NCI-H1436 (cell line): ENCODE measurements at places on chromosomes 6 and 20.

DNA sequence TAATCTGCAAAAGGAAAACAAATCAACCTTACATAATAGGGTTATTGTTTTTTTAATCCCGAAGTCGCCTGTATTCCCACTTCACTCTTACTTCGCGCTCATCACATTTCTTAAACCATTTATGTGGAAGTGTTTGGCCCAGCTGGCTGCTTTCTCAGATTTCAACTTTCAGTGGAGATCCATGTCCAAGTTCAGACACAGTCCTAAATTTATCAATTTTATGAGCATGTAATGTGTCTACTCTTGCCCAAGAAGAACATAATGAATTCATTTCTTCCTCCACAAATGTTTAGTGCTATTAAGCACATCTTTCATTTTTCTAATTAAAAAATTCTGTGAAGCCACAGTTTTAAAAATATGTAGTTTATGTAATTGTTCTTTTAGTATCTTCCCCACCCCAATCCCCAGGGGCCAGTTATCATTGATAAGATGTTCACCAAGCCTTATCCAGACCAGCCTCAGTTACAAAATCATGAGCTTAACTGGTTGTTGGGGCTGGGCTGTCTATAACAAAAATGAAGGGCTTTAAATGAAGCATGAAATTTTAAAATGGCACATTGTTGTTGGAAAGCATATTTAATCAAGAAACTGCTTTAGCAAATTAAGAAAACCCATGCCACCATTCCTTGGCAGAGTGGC lies 151.7 kb downstream of the UST start:
- DNase-seq: no peak

DNA sequence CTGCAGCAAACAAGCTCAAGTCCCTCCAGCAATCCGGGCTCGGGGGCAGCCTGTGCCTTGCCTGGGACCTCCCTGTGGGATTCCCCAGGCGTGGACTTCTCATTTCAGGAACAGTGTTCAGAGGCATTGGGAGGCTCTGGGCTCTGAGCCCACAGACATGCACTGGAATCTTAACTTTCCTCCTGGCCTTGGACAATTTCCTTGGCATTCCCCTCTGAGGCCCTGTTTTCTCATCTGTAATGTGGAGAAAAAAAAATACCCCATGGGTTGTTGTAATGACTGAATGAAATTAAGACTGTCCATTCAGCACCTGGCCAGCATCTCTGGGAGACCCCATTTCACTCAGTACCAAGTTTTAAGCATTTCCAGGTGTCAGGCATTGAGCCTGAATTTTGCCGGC lies 17.6 kb downstream of the BPIFB4 start:
- no peak for DNase-seq

DNA sequence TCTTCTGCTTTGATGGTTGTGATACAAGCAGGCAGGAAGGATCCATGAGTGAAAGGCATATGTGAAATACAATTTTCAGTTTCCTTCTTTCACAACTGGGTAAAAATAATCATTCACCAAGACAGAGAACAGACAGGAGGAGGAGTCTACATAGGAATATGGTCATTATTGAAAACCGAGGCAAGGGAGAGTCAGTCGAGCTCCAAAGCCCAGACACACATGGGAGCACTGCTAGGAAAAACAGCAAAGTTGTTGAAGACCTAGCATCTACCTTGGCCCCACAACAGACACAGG lies 260.6 kb downstream of the ERMARD start:
- DNase-seq: no peak

- no peak for DNase-seq
Measured at GRCh38 chr6:16684896-16685554, 76.2 kb downstream of the ATXN1 start.

- DNase-seq: no peak
Measured at GRCh38 chr6:26501482-26501986, 1.4 kb downstream of the BTN1A1 start.

DNA sequence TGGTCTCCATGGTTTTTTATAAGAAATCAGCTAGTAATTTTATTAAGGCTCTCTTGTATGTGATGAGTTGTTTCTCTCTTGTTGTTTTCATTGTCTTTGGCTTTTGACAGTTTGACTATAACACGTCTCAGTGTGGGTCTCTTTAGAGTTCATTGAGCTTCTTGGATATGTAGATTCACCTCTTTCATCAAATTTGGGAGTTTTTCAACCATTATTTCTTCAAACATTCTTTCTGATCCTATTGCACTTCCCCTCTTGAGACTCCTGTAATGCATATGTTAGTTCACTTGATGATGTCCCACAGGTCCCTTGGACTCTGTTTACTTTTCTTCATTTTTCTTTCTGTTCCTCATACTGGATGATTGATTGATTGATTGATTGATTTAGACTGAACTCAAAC lies 7.0 kb upstream of the BAG2 start:
- no peak for DNase-seq

DNA sequence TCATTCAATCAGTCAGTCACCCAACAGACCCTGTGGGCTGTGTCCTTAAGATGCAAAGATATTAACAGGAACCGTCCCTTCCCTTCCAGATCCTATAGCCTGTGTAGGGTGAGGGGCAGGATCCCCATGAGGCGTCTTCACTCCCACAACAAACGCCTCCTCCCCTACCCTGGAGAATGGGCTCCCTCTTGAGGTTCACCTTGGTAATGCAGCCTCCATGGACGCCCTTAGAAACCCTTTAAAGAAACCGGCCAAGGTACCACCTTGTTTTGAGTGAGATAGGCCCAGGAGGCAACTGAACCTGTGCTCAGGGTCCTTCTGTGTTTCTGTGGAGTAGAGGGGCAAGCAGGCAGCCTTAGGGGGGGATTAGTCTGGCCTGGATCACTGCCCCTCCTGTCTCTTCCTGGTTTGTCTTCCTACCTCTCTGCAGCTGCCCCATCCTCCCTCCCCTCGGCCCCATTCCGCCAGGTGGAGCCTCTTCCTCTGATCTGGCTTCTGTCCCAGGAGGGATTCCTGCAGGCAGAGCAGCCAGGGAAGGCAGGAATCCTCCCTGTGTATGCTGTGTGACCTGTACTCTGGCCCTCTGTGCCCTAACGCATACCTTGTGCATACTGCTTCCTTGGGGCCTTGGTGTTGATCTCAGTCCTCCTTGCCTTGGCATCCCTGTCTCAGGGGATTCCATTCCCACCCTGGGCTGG lies 6.6 kb upstream of the GUCA1A start:
- peak; percentile 69 for DNase-seq

DNA sequence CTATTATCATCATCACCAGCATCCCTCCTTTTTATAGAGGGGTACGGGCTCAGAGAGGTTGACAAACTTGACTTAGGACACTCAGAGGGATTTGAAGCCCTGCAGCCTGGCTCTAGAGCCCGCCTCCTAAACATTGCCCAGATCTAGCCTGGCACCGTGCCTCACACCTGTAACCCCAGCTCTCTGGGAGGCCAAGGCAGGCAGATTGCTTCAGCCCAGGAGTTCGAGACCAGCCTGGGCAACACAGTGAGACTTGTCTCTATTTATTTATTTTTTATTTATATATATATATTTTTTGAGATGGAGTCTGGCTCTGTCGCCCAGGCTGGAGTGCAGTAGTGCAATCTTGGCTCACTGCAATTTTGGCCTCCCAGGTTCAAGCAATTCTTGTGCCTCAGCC lies 6.3 kb upstream of the CSE1L start:
- no peak for DNase-seq

DNA sequence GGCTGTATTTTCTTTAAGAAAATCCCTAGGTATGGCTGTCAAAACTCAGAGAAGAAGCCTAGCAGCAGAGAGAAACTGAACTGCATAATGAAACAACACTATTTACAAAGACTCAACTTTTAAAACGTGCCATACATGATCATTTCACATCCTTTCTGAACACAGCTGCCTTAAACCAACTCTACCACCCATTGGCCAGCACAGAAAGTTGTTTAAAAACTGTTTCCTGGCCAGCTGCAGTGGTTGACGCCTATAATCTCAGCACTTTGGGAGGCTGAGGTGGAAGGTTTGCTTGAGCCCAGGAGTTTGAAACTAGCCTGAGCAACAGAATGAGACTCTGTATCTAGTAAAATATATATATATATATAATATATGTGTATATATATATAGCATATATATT lies 336.4 kb upstream of the SOX4 start:
- no peak for DNase-seq

- no peak for DNase-seq
Measured at GRCh38 chr6:165571721-165572132, 91.3 kb downstream of the PDE10A start.

DNA sequence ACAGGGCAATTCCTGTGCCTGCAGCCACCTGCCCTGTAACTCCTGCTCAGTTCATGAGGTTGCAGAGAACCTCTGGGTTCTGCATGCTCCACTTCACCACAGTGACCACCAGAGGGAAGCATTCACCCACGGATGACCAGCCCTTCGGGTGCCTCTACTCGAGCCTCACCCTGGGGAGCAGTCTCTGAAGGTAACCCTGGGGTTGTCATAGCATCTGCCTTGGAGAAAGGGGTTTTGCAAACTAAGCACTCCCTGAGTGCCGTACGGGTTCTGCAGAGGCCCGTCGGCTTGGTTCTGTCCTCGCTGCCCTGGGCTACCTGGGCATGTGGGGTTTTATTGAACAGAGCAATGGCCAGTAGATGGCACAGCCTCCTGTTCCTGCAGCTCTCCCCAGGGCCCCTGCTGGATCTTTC lies 10.2 kb upstream of the CST5 start:
- DNase-seq: peak; percentile 11

DNA sequence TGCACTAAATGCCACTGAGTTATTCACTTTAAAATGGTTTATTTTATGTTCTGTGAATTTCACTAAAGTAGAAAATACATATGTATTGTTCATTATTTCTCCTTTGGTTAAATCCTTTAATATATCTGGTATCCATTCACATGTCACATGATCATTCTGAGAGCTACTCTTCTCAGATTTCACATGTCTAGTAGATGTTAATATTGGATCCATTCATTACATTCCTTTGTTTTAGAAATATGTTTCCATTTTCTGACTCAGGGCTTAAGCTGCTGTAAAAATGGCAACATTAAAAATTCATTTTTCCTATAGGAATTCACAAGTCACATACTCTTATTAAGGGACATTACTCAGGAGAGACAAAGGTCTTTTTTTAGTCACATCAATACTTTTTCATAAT lies 205.4 kb downstream of the ZFAND3 start:
- no peak for DNase-seq

GRCh38 chr20:41701588-41702348 lies 83.6 kb upstream of the CHD6 start:
- DNase-seq: no peak

DNA sequence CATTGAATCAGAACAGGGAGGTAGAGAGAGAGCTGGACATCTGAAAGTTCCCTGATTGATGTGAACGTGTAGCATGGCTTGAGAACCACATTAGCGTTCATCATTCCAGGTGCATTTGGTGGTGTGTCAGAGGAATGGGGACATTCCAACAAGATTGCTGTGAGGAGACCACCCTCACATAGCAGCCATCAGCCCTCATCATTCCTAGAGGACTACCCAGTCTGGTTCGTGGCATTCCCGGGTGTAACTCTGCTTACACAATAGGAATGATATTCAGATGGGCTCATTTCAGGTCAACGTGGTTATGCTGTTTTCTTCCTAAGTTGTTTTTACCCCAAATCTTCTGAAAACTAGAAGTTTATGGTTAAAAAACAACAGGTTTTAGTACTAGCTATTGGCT lies 62.2 kb upstream of the KLHL31 start:
- DNase-seq: no peak

GRCh38 chr6:56922645-56923044 lies 32.3 kb upstream of the BEND6 start:
- DNase-seq: no peak

GRCh38 chr6:3616565-3617176 lies 134.8 kb downstream of the PXDC1 start:
- DNase-seq: no peak

DNA sequence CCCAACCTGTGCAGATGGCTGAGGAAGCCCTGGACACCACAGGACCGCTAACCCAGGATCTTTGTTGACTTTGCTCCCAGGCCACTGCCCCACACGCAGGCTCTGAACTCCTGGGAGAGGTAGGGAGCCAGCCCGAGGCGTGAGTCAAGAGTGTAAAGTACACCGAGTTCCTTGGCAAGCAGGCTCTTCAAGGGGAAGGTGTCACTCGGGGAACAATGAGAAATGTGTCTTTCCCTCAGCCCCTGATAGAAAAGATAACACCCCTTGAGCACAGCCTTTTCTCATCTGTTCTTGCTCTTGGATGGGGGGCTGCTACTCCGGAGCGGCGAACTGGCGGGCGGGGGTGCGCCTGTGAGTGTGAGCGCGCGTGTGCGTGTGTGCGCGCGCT lies 472 bp upstream of the EDN3 start:
- DNase-seq: no peak

DNA sequence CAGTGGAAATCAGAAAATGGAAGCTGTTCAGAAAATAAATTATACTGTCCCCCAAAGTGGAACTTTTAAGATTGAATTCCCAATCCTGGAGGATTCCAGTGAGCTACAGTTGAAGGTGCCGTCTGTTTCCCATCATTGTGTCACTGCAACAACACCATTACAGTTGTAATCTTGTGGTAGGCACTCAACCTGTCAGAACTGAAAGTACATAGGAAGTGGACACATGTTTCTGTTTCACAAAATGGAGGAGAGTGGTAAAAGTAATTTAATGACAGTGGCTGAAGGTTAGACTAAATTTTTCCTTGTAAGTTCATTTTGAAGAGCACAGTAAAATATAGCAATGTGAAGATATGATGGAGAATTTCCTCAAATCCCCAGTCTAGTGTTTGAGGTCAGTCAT lies 70.0 kb downstream of the CD109 start:
- DNase-seq: no peak

DNA sequence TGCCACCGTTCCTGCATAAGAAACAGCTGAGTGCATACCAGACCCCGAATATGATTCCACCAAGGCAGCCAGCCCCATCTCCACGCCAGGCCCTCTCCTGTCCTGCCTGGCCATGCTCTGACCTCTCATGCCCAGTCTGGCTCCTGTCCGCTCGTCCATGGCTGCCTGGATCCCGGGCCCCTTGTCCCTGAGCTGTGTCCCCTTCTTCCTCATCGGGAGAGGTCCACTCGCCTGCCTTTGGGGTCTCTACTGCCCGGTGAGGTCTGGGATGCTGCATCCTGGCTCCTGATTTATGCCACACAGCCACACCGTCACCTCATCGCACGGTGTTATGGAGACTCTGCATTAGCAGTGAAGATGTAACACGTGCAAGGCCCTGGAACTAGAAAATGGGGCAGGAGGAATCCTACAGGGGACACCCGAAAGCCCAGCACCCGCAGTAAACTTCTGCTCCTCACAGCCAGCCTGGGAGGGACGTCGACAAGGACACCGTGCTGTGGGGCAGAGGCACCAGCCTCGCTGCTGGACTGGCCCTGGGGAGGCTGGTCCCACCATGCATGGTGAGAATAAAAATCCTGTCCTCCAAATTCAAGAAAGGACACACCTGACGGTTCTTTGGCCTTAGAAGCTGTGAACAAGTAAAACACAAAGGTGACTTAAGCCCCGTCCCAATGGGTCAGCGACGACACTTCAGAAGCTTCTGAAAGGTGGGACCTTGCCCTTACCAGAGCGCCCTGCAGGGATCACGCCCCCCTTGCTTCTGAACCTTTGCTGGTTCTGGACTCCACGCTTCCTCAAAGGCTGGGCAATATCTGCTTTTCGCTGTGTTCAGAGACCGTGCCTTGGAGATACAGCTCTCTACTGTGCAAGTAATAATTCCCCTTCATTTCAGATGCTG lies 103.0 kb downstream of the DLL1 start:
- no peak for DNase-seq
